T-helper 17 cell (primary cell): ENCODE measurements at places on chromosomes 6 and 20.

GRCh38 chr20:661474-662270 is 8.7 kb upstream of the SRXN1 start:
- no peak for DNase-seq

DNA sequence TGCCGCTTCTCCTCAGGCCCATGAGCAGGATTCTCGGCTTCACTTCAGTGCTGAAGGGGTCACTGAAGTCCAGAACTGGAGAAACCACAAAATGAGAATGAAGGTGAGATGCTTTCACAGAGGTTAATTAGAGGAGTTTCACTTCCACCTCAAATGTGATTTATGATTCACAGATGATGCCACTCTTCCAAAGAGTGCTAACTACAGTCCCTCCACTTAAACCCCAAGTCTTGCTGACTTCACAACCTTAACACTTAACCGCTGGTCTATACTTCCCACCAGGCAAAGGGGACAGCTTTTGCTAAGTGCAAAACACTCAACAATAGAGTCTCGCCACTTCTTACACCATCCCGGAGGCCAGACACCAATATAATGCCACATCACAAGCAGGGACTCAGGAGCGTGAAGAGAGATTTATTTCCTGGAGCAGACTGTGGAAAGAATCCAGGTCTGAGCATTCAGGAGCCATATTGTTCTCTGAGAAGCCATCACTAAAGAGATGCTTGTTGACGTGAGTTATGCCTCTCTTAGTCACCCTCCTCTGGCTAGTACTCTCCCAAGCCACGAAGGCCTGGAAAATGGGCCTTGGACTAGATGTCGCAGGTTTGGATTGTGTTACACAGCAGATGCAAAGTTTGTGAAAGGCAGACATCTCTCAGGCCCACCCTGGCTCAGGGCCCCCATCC is 24.4 kb downstream of the RRAGD start:
- no peak for DNase-seq

DNA sequence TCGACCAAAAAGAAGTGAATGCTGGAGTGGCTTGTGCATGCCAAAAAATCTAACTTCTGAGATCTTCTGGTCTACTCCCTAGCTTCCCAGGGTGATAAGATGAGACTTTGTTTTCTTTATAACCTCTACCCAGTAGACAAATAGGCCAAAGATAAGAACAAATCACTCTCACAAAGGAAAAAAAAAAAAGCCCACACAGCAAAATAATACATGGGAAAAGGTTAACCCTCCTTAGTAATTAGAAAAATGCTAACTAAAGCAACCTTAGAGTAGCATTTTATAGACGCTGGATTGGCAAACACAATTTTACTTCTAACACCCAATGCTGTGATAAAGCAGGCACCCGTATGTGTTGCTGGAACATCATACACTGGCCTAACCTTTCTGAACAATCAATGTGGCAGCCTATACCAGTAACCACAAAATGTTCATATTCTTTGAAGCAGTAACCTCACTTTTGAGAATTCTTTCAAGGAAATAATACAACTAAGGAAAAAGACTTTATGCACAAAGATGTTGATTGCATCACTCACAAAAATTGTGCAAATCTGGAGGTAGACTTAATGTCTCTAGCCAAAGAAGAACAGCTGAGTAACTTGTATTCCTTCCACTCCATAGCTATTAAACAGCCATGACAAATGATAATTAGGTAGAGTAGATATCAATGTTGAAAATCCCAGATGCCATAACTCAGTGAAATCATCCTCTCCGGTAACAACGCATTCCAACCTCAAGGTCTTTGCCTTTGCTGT is 116.3 kb upstream of the QKI start:
- DNase-seq = no peak

DNA sequence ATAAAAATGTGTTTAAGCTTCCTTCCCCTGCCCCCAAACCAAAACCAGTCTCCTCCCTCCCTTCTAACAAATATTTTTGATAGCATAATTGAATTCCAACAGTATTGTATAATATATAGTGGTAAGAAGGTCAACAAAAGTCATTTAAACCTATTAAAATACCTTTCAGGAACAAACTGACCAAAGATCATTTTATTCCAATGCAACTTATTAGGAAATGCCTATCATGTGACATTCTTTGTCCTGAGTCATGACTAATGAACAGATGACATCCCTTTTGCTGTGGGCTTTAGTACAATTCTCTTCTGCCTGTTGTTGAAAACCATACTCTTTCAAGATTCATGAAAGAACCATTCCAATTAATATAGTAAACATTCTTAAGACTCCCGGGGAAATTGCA is 51.5 kb upstream of the TRAF3IP2 start:
- no peak for DNase-seq

DNA sequence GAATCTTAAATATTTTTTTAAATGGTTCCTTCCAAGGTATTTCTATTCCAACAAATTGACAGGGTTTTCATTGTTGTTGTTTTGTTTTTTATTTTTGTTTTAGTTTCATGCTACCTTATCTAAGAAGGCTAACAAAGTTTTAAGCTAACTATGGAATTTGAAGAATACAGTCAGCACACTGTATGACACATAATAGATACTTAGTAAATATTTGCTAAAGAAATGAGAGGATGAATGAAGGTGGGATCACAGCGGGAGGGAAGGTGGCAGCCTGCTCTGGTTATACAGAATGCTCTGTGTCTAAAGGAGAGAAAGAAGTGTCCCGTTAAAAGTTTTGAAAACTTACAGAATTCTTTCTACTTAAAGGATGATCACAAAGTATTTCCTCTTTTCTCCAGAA is 43.7 kb upstream of the DST start:
- DNase-seq = no peak

DNA sequence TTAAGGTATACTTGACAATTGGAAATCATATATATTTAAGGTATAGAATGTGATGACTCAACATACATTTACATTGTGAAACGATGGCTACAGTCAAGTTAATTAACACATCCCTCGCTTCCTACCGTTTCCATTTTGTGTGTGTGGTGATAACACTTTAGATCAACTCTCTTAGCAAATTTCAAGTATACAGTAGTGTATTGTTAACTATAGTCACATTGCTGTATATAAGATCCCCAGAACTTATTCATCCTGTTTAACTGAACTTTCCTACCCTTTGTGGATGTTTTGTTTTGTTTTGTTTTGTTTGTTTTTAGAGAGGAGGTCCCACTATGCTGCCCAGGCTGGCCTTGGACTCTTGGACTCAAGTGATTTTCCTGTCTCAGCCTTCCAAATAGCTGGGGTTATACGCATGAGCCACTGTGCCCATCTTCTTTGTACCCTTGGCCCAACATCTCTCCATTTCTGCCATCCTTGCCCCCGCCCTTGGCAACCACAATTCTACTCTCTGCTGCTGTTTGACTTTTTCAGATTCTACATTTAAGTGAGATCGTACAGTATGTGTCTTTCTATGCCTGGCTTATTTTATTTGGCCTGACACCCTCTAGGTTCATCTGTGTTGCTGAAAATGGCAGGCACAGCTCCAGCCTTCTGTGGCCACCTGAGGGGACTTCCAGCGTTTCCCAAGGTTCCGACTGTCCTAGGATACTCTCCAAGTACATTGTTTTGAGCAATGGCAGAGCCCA is 90.5 kb upstream of the SNX9 start:
- no peak for DNase-seq

- DNase-seq = no peak
These were observed 46.5 kb downstream of the ALDH8A1 start for GRCh38 chr6:134903448-134903847.

DNA sequence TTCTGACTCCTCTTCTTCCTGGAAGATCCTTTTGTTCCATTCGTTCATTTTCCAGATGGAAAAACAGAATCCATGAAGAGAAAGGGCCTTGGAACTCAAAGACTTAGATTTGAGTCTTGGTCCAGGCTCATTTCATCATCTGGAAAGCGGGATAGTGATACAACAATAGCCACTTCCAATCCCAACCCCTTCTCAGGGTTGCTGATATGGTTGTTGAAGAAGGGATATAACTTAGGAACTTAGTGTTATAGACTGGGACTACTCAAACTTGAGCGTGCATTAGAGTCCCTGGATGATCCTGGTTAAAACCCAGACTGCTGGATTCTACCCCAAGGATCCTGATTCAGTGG is 1.3 kb downstream of the GDAP1L1 start:
- DNase-seq = no peak

- no peak for DNase-seq
These were observed 584.0 kb downstream of the QKI start for GRCh38 chr6:163998496-163998895.

DNA sequence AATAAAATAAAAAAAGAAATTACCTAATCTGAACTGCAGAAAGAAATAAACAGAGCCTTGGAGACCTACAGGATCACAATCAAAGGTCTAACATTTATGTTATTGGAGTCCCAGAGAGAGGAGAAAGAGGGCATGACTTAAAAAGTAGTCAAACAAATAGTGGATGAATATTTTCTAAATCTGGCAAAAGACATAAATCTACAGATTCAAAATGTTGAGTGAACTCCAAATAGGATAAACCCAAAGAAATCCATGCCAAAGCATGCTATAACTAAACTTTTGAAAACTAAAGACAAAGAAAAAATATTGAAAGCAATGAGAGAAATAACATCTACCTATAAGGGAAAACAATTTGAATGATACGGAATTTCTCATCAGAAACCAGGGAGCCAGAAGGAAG is 38.2 kb downstream of the PSMB1 start:
- no peak for DNase-seq

- DNase-seq = no peak
These were observed 64.6 kb downstream of the UST start for GRCh38 chr6:148811459-148811858.

DNA sequence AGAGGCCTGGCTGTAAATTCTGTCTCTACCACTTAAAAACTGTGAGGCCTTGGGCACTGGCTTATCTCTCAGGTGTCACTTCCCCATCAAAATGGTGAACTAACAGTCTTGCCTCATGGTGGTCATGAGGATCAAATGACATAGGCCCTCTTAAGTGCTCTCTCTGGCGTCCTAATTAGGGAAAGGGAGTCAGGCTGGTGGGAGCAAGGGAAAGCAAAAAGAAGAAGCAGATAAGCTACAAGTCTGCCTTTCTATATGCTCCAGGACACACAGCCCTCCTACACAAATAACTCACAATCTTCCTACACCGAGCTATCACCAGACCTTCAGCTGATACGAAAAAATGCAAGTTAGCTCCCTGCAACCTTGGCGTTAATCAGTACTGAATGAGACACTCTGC is 19.5 kb upstream of the SLC22A16 start:
- no peak for DNase-seq

DNA sequence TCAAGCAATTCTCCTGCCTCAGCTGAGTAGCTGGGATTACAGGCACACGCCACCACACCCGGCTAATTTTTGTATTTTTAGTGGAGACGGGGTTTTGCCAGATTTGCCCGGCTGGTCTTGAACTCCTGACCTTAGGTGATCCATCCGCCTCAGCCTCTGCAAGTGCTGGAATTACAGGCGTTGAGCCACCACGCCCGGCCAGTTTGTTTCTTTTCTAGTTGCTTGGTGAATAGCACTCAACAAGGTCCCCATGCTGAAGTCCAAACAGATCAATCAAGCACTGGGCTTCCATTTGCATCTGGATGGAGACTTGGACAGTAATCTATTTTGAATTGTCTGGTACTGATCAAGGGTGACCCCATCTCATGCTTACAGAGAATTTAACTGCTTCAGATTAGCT is 108.9 kb upstream of the FOXO3 start:
- DNase-seq = no peak

GRCh38 chr20:14921513-14921912 is 584.1 kb upstream of the FLRT3 start:
- DNase-seq = no peak

DNA sequence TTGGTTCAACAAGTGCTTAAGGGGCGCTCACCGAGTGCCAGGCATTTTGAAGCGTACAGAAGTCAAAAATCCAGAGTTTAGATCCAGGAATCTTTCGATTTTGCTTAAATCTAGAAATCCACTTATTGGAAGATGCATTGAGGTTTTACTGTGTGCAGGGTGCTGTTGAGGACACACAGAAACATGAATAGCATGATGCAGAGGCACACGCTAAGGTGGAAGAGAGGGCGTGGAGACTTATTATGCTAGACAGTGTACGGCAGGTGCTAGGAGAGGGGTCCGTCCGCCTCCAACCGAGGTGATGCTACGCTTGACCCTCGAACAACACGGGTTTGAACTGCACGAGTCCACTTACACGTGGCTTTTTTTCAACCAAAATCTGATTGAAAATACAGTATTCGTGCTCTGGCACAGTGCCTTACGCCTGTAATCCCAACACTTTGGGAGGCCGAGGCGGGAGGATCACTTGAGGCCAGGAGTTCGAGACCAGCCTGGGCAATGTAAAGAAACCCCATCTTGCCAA is 1.0 kb upstream of the KIF13A start:
- DNase-seq = no peak

GRCh38 chr6:125752773-125753172 is 3.3 kb downstream of the HEY2 start:
- no peak for DNase-seq

DNA sequence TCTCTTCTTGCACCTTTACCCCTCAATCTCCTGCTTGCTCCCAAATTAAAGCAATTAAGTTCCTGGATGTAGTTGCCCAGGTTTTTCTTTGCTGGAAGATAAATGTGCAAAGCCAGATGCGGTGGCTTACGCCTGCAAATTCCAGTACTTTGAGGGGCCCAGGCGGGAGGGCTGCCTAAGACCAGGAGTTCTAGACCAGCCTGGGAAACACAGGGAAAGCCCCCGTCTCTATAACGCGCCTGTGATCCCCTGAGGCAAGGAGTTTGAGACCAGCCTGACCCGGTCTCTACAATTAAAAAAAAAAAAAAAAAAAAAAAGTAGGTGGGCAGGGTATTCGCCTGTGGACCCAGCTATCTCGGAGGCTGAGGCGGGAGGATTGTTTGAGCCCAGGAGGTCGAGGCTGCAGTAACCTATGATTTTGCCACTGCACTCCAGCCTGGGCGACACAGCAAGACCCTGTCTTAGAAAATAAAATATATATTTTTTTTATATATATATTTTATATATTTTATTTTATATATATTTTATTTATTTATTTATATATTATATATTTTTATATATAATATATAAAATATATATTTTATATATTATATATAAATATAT is 461 bp upstream of the DCDC2 start:
- no peak for DNase-seq
